ENCODE measurements at places on chromosomes 16 and 17. TPM values are rescaled to one million over a fixed set of nuclear protein-coding genes. Genes with fewer than 3 reads are reported as not detected.
A peak's percentile ranks its signal among the peaks of the same experiment; 100 is the strongest.

DNA sequence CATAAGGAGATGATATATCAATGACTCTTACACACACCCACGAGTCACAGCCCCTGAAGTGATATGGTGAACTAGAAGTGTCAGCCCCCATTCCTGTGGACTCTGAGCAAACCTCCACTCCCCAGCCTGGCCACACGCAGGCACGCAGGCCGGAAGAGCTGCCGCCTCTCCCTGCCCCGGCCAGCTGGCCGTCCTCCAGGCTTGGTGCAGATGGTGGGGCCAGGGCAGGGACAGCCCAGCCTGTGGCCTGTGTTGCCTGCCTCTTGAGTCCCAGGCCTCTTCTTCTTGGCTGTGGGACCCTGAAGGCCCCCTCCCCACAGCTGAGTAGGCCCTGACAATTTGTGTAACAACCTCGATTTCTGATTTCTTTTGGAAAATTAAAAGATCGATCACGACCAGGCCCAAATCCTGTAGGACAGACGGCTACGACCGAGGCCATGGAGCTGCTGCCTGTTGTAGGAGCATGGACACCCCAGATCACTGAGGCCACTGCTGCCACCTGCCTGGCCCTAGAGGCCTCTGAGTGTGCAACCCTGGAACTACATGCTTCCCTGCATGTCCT is 10.0 kb upstream of the MPRIP start:
- H3K27ac ChIP-seq = no peak overlapping the region
- H3K4me1 ChIP-seq = peaks cover 20% of the 10 kb centered on the region
- no peak overlapping the region for H3K4me3 ChIP-seq
- DNase-seq = peak; percentile 43
- no peaks in the 10 kb centered on the region for H3K36me3 ChIP-seq
- H3K27me3 ChIP-seq = no peaks in the 10 kb centered on the region

- no peaks in the 10 kb centered on the region for H3K4me1 ChIP-seq
- H3K4me3 ChIP-seq = no peak overlapping the region
- H3K27me3 ChIP-seq = no peaks in the 10 kb centered on the region
Measured at GRCh38 chr17:15440347-15440746, 27.1 kb downstream of the CDRT4 start.

Gene SALL1
- 75.3 TPM for total RNA-seq

- no peaks in the 10 kb centered on the region for H3K36me3 ChIP-seq
- DNase-seq = no peak
- no peaks in the 10 kb centered on the region for H3K4me1 ChIP-seq
- H3K27ac ChIP-seq = no peak overlapping the region
Measured at GRCh38 chr17:19739241-19740201, 8.6 kb downstream of the ALDH3A1 start.

- no peak overlapping the region for H3K4me3 ChIP-seq
- H3K27me3 ChIP-seq = no peaks in the 10 kb centered on the region
- H3K36me3 ChIP-seq = no peaks in the 10 kb centered on the region
- peak; percentile 47 for DNase-seq
Measured at GRCh38 chr17:81838753-81839255, 4.0 kb upstream of the PPP1R27 start.

Gene SEC14L1
- total RNA-seq = 157 TPM

DNA sequence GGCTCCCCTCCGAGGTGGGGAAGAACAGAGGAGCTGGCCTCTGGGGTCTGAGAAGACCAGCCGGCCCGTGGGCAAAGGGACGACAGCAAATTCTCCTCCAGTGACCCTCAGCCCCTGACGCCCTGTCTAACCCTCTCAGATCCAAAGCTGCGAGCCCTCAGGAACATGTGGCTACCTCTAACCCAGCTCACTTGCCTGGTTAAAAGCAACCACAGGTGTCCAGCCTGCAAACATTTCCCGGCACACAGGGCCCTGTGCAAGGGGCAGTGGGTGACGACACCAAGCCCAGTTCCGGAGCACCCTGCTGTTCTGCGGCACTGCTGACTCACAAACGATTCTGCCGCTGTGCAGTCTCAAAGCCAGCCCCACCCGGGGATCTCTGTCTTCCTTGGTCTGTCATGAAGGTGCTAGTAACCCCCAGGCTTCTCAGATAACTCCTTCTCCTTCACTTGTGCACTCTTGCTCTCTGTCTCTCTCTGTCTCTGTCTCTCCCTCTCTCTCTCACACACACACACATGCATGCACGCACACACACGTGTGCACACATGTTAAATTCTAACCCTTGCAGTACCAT is 23.0 kb downstream of the WNT3 start:
- H3K36me3 ChIP-seq = no peaks in the 10 kb centered on the region
- H3K4me3 ChIP-seq = no peak overlapping the region
- no peaks in the 10 kb centered on the region for H3K4me1 ChIP-seq
- no peak for DNase-seq

- H3K36me3 ChIP-seq = no peaks in the 10 kb centered on the region
- no peaks in the 10 kb centered on the region for H3K27me3 ChIP-seq
- no peak overlapping the region for H3K27ac ChIP-seq
- no peak overlapping the region for H3K4me3 ChIP-seq
- no peak for DNase-seq
Measured at GRCh38 chr16:65975049-65975708, 391.3 kb upstream of the CDH5 start.

- no peaks in the 10 kb centered on the region for H3K4me1 ChIP-seq
- H3K4me3 ChIP-seq = no peak overlapping the region
- H3K27ac ChIP-seq = no peak overlapping the region
- no peaks in the 10 kb centered on the region for H3K36me3 ChIP-seq
Measured at GRCh38 chr17:83122834-83123233, 43.4 kb downstream of the METRNL start.

Gene EFCAB13
- 18.8 TPM for total RNA-seq

Data from kidney (tissue), 22 donors.